ENCODE measurements at places on chromosomes 11 and 22.

DNA sequence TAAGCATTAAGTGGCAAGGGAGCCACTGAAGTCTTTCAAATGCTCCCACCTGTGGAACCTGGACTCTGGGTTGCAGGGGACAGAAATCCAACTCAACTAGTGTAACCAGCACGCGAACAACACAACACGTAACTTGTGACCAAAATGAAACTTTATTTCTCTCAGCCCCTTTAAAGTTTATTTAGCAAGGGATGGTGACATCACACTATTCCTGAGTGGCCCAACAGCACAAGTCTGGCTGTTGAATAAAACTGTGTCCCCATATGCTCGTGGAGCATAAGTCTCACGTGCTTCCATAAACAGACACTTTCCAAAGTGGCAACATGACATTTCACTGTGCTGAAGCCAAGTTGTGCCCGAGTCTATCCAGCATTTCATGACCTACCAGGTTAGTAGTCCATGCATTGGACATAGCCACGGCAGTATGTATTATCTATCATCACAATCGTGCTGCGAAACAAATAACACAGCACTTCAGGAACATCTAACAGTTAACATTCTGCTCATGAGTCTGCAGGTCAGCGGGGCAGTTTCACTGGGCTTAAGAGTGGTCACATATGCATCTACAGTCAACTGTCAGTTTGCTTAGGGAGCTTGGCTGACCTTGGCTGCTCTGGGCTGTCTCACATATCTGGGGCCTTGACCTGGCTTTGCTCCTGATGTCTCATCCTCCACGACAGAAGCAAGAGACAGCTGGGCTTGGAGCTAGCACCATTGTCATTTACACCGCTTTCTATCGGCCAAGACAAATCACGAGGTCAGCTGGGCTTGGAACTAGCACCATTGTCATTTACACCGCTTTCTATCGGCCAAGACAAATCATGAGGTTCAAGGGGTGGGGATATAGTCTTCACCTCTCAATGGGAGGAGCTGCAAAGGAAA lies 35.0 kb upstream of the LMO2 start:
- no peak for DNase-seq

DNA sequence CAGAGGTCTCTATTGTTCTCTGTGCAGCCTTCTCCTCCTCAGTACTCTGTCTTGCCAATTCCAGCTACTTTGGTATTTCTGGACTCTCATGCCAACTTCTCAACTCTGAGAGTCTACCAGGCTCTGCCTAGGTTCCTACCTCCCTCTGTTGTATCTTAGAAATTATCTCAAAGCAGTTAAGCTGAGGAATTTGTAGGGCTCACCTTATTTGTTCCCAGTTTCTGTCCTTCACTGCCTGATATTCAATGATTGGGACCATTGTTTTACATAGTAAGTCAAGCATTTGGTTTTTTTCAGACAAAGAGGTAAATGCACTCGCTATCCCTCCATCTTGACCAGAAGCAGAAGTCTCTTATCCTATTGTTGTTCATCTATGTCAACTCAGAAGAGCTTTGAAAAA lies 205.0 kb upstream of the PGR start:
- no peak for DNase-seq

GRCh38 chr11:46876471-46876870 lies 30.4 kb upstream of the CKAP5 start:
- DNase-seq, result no peak

- DNase-seq, result no peak
Observed at GRCh38 chr22:35335936-35336781, 36.5 kb downstream of the TOM1 start.

- DNase-seq, result no peak
Observed at GRCh38 chr11:11867720-11868119, 25.9 kb downstream of the USP47 start.

- DNase-seq, result no peak
Observed at GRCh38 chr11:59878575-59878974, at the start of gene OOSP3. Gene OOSP3 (plus strand): TSS chr11:59878782. CDS start chr11:59878809, 27 bp downstream.

DNA sequence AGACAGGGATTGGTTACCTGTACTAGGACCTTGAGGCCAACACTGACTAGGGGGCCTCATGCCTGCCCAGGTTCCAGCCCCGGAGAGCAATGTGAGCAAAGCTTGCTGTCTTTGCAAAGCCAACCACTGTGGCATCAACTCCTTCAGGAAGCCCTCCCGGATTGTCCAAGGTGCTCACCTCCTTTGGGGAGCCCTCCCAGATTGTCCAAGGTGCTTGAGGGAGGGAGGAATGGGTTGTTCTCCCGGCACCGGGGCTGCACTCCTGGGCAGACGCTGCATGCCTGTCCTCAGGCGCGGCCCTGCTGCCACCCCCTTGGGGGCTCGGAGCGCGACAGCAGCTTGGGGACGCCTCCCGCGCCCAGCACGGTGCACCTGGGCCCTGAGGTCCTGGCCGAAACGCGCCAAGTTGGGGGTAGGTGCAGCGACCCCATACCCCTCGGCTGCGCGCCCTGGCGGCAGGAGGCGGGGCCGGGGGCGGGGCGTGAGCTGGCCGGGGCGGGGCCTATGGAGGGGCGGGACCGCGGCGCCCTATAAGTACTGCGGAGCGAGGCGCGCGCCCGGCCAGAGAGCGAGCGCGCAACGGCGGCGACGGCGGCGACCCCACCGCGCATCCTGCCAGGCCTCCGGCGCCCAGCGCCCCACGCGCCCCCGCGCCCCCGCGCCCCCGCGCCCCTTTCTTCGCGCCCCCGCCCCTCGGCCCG lies at the start of gene CD81:
CD81 (plus strand) TSS at position 560 of the 701 bp plus-strand sequence. CDS start 240 bp downstream, outside the sequence.
- peak; percentile 60 for DNase-seq

DNA sequence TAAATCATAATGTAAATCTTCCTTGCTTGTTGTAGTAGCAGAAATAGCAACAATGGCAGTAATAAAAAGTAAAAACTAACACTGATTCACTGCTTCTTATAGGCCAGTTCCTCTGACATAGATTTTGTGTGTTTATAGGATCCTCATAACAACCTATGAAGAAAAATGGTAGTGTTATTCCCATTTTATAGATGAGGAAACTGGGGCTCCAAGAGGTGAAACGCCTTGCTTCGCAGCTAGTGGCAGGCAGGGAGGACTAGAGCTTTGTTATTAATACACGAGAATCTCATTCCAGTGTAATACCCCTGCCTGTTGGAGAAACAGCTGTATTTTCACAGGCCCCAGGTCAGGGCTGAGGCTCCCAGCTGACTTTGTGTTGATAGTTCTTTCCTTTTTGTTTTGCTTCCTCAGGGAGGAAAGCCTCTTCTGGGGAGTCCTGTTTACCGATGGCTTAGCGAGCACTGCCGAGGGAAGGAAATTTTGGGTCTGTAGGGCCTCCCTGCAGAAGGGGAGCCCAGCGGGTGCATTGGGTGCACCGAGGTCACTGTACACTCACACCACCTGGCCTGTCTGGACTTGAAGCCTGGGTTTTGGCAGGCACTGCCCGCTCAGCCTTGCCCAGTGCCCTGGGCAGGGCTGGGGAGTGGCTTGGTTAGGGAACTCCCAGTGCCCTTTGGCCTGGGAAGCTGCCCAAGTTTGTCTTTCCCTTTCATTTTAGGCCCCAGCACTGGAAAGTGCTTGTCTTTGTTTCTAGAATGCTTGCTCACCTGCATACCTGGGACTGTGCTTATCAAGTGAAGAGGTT lies 13.5 kb downstream of the KIAA1671 start:
- no peak for DNase-seq

DNA sequence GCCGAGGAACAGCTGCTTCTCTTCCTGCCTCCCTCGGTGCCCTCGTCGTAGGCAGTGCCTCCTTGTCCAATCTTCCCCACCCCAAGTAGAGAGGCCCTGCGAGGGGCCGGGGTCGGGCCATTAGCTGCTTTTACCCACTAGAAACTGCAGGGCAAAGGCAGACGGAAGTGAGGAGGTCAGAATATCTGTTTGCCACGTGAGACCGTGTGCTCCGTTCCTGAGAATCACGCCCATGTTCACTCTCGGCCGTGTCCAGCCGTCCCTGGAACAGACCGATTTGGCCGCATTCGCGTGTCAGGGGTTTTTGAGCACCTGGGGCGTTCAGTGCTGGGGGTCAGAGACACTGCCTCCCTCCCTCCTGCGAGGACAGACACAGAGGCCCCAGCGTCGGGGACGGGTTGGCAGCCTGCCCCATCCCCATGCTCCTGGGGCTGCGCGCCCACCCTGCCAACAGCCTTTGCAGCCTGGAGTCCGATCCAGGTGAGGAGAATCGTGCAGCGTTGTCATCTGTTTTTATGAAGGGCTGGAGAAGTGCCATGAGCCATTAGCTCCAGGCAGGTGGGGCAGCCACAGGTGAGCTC lies 982.2 kb downstream of the BRD1 start:
- no peak for DNase-seq

DNA sequence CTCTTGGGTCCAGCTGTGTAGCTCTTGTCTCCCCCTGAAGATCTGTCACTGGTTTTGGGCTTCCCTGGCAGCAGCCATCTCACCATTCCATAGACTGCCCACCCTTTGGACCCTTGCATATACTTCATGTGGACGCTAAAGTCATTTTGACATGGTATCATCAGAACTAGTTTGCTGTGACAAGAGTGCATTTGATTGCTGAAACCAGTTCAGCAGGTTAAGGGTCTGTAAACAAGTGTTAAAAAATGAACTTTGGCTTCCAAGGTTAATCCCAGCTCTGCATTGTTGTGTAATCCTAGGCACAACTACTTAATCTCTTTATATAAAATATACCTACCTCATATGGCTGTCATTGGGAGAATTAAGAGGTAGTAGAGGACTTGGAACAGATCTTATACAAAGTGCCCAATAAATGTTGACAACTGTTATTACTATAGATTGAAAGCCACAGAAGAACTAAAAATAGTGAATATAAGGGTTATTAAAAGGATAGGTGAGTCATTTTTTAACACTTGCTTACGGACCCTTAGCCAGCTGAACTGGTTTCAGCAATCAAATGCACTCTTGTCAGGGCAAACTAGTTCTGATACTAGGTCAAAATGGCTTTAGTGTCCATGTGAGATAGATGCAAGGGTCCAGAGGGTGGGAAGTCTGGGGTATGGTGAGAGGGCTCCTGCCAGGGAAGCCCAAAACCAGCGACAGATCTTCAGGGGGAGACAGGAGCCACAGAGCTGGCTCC lies 29.4 kb downstream of the CCDC90B start:
- DNase-seq, result no peak

DNA sequence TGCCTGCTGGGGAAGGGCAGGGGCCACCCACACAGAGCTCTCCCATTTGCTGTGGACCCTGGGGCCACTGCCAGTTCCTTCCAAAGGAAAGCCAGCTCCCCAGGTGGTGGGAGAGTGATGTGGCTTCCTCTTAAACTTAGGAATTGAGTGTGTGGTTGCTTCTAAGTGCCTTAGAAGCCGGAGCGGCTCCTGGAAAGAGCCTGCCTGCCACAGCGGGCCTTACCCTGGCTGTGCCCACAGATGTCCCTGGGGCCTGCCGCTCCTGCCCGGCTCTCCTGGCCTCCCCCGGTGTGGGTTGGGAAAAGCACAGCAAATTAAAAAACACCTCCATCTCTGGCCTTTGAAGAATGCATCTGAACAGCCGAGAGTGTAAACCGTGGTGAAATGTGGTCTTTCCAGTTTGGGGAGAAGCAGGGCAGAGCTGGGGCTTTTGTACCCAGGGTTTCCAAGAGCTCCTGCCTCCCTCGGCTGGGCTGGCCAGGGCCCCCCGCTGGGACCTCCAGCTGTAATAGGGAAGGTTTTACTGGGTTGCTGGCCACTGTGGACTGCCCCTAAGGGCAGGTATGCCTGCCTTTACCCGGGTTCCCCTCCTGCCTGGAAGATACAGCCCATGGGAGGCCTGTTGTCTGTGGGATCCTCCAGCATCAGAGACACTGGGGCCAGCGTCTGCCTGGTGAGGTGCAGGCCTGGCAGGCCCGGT lies 30.2 kb downstream of the LRP5 start:
- no peak for DNase-seq

GRCh38 chr11:107408762-107409211 lies 48.8 kb downstream of the CWF19L2 start:
- DNase-seq, result no peak

- DNase-seq, result peak; percentile 86
Observed at GRCh38 chr11:613369-613968, 2.3 kb downstream of the IRF7 start.

GRCh38 chr11:64793271-64794160 lies 9.5 kb downstream of the MAP4K2 start:
- no peak for DNase-seq

- DNase-seq, result no peak
Observed at GRCh38 chr11:108617055-108617454, 23.5 kb upstream of the EXPH5 start.

DNA sequence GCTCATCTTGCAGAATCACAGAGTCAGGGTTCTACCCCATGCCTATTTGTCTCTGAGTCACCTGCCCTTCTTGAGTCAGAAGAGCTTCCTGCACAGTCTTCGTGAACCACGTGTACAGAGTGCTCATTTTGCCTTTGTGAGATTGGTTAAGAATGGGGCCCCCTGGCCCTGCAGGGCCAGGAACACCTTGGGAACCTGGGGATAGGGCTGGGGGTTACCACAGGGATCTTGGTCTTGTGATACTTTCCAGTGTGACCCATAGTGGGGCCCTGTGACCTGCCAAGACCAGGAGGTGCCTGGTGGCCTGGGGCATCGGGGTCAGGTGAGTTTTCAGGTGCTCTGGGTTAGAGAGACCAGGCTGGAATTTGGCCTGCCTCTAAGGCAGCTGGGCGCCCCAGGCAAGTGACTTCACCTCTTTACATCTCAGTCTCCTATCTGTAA lies 9.4 kb downstream of the TMPRSS13 start:
- DNase-seq, result no peak

DNA sequence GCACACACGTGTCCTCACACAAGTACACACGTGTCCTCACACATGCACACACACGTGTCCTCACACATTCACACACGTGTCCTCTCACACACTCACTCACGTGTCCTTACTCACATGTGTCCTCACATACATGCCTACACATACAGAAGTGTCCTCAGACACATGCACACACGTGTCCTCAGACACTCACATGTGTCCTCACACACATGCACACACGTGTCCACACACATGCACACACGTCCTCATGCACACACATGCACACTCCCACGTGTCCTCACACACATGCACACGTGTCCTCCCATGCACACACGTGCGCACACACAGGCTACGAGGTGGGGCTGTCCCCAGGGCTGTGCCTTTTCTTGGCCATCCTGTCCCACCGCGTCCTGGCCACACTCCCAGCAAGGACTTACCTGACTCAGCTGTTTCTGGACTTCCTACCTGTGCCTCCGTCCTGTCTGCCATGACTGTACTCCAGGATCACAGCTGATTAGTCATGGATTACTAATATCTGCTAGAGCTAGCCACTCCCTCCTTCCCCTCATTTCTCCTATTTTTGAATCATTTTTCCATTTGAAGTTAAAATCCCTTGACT lies 990.2 kb downstream of the BRD1 start:
- no peak for DNase-seq

Data from stimulated activated CD4-positive, alpha-beta T cell treated with anti-CD3 and anti-CD28 coated beads, Interleukin-1b, Interleukin-23, amount 100 ng/mL, for 4 hours (primary cell).